NCI-H1417 (cell line): ENCODE measurements at places on chromosomes 13 and 19.
A peak's percentile ranks its signal among the peaks of the same experiment; 100 is the strongest.

GRCh38 chr19:45498411-45499195, at the start of gene PPM1N:
Gene PPM1N, plus strand, starts transcription at chr19:45498443. Its CDS starts 30 bp downstream, at chr19:45498473.
- peak; percentile 74 for DNase-seq

- no peak for DNase-seq
Observed at GRCh38 chr19:15974856-15975255, 26.0 kb downstream of the OR10H4 start.

- peak; percentile 73 for DNase-seq
Observed at GRCh38 chr13:104571161-104571892, 1505.1 kb upstream of the SLC10A2 start.

DNA sequence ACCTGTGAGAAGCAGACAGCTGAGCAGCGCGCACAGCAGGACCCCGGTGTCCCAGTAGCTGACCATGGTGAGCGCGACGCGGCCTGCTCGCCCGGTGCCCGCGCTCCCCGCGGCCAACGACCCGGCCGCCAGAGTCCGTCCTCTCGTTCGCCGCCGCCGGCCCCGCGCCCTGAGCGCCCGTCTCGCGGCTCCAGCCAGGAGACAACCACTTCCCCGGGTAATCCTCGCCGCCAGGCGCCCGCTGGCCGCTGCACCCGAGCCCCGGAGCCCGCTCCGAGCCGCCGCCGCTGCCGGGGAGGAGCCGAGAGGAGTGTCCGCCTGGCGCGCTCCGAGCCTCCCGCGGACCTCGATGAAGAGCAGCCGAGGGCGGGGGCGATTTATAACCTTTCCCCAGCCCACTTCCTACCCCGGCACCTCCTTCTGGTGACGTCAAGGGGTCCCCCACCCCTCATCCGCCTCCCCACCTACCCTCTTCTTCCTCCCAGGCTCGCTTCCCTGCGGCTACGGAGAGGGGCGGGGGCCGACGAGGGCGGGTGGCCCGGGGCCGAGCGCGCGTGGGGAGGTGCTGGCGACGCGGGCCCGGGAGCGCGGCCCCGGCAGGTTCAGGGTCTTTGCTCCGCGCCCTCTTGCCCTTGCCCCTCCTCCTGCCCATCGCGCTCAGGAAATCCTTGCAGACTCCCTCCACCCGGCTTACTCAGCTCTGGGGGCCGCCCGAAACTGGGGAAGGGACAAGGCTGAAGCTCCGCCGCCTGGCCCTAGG, at the start of gene FLT1:
Gene FLT1 (minus strand): TSS at position 351 of the 760 bp plus-strand sequence. CDS start 285 bp downstream, at position 66.
- no peak for DNase-seq

DNA sequence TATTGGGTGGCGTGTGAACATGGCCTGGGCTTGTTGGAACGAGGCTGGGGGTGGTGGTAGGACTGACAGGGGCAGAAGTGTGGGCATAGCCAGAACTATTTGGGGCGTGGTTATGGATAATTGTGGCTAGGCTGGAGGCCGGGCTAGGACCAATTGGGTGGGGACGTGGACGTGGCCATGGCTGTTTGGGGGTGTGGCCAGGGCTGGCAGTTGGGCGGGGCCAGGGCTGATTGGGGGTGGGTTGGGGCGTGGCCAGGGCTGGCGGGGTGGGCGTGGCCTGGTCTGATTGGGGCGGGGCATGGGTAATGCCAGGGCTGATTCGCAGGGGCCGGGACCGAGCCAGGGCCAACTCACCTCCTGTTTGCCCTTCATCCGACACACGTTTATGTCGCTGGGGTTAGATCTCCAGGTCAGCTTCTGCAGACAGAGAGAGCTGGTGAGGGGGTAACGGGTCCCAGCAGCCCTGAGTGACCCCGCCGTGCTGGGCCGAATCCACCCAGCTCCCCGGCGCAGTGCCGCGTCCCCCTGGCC, 2.8 kb downstream of the SEMA6B start:
- peak; percentile 32 for DNase-seq

DNA sequence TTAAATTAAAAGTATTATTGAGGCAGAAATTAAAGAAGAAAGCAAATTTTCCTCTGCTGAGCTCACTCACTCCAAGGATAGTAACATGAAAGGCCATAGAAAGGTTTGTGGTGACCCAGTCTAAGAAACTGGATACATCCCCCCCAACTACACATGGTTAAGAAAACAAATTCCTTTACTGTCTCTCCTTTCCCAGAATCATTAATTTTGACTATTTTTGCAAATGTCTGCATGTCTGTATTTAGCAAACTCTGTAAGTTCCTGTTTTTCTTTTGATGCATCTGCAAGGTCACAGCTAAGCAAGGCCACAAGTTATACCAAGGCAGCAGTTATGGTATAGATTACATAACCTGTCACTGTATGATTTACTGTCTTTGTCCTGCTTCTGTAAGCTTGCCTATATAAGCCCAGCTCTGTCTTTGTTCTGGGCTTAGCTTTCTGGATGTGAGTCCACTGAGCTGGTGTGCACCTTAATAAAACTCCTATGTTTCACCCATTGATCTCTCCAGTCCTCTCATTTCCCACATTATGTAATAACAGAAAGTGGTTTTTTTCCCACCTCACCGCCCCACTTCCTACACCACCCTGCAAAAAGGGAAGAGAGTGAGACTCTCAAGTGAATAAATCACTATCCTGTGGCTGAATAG, 8.5 kb upstream of the ZNF83 start:
- no peak for DNase-seq

GRCh38 chr13:66264971-66265370, 965.2 kb downstream of the PCDH9 start:
- no peak for DNase-seq

GRCh38 chr19:58338825-58339558, 12.2 kb downstream of the ZSCAN22 start:
- DNase-seq: no peak

DNA sequence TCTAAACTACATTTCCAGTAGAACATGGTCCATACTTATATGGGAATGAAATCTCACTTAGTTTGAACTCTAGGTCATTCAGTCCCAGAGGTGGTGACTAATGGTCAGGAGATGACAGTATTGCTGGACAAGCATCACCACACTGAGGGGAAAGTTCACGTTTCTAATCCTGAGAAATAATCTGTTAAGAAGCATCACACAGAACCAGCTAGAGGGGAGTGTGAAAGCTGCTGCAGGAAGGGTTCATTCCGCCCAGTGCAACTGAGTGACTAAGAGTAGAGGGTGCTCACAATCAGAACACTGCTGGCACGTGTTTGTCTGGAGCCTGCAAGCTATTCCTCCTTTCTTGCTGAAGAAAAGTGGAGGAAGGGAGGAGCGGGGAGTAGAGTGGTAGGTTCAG, 2.7 kb downstream of the COL4A1 start:
- DNase-seq: peak; percentile 67

- DNase-seq: no peak
Observed at GRCh38 chr19:29940971-29941585, 961 bp upstream of the URI1 start.

GRCh38 chr13:109698779-109699178, 87.6 kb downstream of the IRS2 start:
- no peak for DNase-seq

- no peak for DNase-seq
Observed at GRCh38 chr13:113431171-113431570, 22.1 kb downstream of the ADPRHL1 start.

GRCh38 chr13:52411629-52412028, 5.7 kb upstream of the THSD1 start:
- no peak for DNase-seq

DNA sequence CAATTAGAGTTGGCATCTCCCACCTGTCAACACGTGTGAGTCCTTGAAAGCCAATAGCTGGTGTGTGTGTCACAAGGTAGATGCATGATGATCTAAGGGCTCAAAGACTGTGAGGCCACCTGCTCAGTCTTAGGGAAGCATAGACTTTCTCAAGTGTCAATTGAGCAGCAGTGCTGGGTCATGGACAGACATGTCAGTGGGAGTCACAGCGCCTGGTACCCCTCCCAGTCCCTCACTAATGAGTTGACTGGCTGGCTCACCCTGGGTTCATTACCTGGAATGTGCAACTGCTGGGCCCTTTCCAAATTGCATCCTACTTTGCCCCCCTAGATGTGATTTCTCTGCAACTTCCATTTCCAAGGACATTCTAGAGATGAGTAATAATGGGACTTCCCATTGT, 9.1 kb upstream of the PSG6 start:
- no peak for DNase-seq

- no peak for DNase-seq
Observed at GRCh38 chr13:110950819-110951570, 36.1 kb upstream of the ANKRD10 start.

- no peak for DNase-seq
Observed at GRCh38 chr13:113472355-113473025, 18.0 kb downstream of the DCUN1D2 start.

GRCh38 chr19:12937093-12937926, 1.1 kb upstream of the CALR start:
- DNase-seq: peak; percentile 76

GRCh38 chr19:40331052-40331451, 17.1 kb downstream of the C19orf47 start:
- DNase-seq: no peak

- no peak for DNase-seq
Observed at GRCh38 chr19:48284896-48285295, 15.0 kb downstream of the ZNF114 start.

- DNase-seq: peak; percentile 43
Observed at GRCh38 chr19:17058236-17058635, 17.0 kb downstream of the HAUS8 start.

- no peak for DNase-seq
Observed at GRCh38 chr19:14494411-14494810, 1.5 kb downstream of the GIPC1 start.

GRCh38 chr19:42528354-42529247, at the start of gene CEACAM1:
Gene CEACAM1, minus strand, starts transcription at chr19:42528481. Its CDS starts 107 bp downstream, at chr19:42528374.
- DNase-seq: no peak

GRCh38 chr19:28497137-28497536, 715.8 kb downstream of the UQCRFS1 start:
- DNase-seq: no peak

- DNase-seq: no peak
Observed at GRCh38 chr19:18662972-18663732, 20.3 kb upstream of the CRTC1 start.

- no peak for DNase-seq
Observed at GRCh38 chr19:42158926-42159325, 26.7 kb upstream of the POU2F2 start.

DNA sequence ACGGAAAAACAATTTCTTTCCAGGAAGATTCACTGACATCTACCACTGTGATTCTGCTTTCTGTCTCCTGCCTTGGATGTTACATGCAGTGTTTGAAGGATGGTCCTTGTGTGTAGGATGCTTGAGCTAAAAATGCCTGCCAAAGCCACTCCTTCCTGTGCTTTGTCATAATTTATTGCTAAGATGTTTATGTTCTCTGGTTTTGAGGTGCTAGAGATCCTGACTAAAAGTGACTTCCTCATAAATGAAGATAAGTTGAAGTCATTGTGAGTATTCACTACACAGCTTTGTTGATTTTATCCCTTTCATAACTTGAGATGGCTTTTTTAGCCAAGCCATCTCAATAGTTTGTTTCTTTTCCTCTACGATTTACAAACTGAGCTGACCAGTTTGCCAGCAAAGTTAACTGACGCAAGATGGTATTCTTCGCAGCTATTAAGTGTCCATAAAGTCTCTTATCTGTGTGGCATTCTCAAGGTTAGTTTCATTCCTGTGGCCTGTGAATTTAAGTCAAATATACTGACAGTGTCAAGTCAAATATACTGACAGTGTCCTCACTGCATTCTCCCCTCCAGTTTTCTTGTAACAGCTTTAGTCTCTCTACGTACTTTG, 15.7 kb upstream of the FBXL3 start:
- DNase-seq: peak; percentile 35

GRCh38 chr19:48780631-48781391, 25.5 kb downstream of the FGF21 start:
- no peak for DNase-seq

DNA sequence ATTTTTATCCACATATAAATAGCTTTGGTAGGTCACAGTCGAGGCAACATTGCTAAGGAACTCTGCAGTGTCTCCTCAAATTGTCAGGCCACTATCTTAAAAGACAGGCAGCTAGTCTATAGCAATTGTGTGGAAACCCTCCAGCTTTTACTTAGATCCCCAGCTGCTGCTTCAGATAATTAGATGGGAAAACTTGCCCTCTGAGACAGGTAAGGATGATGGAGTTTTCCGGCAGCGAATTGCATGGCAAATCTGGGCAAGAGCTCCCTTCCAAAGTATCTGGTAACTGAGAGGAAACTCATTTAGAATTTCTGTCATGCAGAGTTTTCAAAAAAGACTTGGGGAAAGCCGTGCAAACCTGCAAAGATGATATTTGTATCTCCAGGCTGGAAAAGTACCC, 886.2 kb downstream of the UQCRFS1 start:
- DNase-seq: no peak

DNA sequence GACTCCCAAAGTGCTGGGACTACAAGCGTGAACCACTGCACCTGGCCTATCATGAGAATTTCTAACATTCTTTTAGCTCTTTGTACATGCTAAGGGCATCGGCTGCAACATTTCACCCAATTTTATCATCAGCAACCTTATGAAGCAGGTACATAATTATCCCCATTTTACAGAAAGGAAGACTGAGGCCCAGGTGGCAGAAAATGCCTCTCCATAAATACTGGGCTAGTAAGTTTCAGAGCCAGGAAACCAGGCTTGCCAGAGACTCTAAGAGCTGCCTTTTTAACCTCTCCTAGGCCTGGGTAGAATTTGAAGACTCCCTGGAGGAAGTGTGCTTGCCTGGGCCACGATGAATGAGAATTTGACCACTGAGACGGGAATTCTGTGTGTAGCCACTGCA, 2.2 kb downstream of the ERCC2 start:
- DNase-seq: no peak

GRCh38 chr13:70171151-70171550, 62.9 kb upstream of the KLHL1 start:
- DNase-seq: no peak

- no peak for DNase-seq
Observed at GRCh38 chr13:31970231-31970930, 61.2 kb upstream of the FRY start.

DNA sequence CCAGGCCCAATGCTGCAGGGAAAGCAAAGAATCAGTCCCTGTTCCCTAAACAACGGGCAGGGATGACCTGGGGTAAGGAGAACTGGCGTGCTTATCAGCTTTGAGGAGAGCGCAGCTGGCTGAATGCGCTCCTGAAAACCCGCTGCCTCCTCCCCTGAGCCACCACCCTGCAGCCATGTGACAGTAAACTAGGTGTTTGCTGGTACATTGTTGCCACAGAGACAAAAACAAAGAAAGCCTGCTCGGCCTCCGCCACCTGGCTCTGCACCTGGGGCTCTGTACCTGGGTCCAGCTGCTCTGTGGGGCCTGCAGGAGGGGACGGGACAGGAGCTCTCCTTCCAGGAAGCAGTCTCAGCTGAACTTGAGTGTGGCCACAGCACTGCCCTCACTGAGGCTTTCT, 21.8 kb downstream of the MCF2L start:
- DNase-seq: peak; percentile 96

GRCh38 chr19:12580180-12580694, 29.0 kb upstream of the ZNF564 start:
- DNase-seq: no peak

GRCh38 chr19:40245506-40246128, 19.1 kb upstream of the CCNP start:
- DNase-seq: no peak
